Hypothalamus (tissue), 51 donors: ENCODE measurements at places on chromosomes 2 and 18.

DNA sequence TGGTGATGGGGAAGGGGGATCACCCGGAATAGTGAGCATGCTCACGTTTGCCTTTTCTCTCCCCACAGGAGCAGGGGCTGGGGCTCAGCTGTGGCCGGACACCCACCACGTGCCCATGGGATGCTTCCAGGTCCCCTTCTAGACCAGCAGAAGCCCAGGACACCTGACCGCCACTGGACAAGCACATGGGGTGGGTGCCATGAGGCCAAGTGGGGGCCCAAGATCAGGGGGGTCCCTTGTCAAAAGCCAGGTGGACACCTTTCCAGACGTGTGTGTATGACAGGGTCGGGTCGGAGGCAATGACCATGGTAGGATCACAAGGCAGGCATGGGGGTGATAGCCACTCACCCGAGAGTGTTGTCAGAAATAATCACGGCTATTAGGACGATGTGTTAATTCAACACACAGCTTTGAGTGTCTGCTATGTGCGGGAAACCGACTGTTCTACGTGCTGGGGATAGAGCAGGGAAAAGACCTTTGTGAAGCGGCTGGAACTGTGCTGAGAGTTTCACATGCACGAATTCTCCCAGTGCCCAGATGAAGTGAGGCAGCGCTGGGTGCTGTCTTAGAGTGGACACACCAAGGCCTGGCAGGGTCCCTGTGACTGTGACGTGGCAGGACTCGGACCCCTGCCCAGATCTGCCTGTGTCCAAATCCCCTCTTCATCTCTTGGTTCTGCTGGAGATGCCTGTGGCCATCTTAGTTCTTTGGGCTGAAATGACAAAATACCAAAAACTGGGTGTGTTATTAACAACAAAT lies 244.7 kb downstream of the NDUFA10 start:
- DNase-seq = no peak

GRCh38 chr2:95359031-95359430 lies 43.5 kb upstream of the FAHD2A start:
- DNase-seq = no peak

- no peak for DNase-seq
These were observed 738.7 kb downstream of the EPHA4 start for GRCh38 chr2:220833446-220833845.

GRCh38 chr18:33836564-33836963 lies 258.5 kb downstream of the ASXL3 start:
- DNase-seq = no peak

DNA sequence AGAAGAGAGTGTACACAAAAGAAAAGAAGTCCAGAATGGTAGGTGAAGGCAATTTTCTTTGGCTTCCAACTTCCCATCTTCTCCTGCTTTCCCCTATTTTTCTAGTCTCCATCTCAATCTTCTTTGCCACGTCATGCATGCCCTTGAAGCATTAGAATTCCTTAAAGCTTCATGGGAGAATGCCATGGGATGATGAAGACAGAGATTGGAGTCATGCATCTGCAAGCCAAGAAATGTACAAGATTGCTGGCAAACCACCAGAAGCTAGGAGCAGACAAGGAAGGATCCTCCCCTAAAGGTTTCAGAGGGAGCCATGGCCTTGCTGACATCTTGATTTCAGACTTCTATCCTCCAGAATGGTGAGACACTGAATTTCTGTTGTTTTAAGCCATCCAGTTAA lies 305.9 kb downstream of the HRH4 start:
- DNase-seq = no peak

DNA sequence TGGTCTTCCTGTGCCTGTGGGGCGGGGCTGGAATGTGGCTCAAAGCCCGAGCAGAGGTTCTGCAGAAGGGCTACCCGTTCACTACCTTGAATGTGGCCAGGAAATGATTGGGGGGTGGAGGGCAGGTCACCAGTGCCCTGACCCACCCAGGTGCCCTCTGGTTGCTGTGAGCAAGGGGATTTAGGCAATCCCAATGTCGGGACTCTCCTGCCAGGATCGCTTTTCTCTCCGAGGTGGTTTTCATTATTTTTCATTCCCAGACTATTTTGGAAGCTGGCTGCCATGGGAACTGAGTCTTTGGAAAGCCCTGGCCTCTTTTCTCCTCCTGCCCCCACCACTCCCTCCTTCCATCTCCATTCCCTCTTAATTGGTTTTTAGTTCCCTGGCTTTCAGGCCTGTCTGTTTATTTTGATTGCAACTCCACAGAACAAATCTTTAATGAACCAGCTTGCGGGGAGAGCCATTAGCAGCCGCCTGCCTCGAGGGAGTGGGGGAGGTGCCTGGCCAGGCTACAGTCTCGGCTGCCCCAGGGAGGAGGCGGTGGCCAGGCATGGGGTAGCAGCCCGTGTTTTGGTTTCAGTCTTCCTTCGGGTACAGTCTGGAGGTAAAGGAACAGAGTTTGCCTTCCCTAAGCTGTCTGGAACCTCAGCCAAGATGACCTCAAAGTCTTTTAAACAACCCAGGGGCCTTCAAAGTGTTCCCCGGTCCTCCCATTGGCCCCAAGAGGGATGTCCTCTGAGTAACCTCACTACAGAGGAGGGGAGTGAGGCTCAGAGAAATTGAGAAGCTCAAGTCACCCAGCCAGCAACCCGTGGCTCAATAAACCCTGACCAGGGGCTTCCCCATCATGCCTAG lies 114.4 kb upstream of the HAAO start:
- DNase-seq = peak; percentile 47

DNA sequence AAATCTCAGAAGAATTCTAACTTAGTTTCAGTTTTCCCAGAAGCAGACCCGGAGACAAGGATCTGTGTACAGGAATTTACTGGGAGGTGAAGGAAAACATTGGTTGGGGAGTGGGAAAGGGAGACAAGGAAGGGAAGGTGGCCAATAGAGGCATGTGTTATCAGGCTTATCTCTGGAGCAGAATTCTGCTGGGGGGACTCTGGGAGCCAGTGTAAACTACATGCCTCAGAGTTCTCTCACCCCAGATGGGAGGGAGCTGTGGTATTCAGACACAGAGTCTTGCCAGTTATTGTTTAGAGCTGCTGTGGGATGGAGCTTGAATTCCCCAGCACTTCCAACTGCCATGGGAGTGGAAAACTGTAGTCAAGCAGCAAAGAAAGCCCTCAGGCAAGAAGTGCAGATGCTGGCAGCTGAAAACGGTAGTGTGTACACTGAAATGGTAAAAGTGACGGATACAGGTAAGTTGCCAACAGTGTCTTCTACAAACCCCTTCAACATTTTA lies 19.0 kb downstream of the DNPEP start:
- no peak for DNase-seq

GRCh38 chr2:46510598-46511177 lies 31.3 kb downstream of the TMEM247 start:
- DNase-seq = no peak

DNA sequence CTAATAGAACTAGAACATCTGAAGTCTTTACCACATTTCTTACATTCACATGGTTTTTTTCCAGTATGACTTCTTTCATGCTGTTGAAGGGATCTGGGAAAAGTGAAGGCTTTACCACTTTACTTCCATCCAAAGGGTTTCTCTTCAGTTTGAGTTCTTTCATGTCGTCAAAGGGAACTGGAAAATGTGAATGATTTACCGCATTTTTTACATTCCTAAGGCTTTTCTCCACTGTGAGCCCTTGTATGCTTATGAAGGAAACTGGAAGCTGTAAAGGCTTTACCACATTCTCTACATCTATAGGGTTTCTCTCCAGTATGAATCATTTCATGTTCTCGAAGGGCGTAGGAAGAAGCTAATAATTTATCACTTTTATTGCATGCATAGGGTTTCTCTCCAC lies 46.7 kb downstream of the NBEAL1 start:
- no peak for DNase-seq

DNA sequence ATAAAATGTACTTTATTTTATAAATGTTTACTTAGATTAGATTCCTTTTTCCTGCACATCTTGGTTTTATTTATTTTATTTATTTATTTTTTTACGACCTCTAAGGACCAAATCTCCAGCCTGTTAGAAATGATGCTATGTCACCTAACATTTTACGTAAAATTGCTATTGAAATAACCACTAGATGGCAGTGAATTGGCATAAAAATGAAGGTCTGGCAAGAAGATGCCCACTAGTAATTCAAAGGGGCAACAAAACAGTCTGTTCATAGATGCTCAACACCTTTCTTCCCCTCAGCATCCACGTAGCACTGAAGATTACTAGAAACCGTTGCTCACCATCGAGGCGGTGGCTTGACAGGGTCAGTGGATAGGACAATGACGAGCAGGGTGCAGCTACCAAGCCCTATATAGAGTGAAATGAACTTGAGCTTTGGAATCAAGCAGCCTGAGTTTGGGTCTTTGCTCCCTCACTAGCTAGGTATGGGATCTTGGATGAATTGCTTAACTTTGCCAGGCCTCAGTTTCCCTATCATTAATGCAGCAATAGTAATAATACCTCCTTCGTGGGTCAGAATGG lies 128.7 kb upstream of the L3MBTL4 start:
- DNase-seq = no peak

DNA sequence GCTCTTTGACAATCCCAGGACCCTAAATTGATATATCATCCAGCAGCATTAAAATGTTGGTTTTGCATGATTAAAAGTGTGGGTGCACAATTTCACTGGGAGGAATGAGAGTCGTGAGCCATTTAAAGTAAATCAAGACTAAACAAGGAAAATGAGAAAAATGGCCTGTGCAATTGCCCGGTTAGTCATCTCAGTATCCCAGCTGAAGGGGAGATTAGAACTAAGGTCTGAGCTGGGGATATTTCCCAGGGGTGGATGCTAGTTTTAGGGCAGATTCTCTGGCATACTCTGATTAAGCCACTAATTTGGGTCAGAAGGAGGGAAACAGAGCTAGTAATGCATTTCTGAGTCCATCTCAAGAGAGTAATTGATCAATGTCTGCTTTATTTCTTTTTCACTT lies 177.2 kb downstream of the EN1 start:
- DNase-seq = no peak

DNA sequence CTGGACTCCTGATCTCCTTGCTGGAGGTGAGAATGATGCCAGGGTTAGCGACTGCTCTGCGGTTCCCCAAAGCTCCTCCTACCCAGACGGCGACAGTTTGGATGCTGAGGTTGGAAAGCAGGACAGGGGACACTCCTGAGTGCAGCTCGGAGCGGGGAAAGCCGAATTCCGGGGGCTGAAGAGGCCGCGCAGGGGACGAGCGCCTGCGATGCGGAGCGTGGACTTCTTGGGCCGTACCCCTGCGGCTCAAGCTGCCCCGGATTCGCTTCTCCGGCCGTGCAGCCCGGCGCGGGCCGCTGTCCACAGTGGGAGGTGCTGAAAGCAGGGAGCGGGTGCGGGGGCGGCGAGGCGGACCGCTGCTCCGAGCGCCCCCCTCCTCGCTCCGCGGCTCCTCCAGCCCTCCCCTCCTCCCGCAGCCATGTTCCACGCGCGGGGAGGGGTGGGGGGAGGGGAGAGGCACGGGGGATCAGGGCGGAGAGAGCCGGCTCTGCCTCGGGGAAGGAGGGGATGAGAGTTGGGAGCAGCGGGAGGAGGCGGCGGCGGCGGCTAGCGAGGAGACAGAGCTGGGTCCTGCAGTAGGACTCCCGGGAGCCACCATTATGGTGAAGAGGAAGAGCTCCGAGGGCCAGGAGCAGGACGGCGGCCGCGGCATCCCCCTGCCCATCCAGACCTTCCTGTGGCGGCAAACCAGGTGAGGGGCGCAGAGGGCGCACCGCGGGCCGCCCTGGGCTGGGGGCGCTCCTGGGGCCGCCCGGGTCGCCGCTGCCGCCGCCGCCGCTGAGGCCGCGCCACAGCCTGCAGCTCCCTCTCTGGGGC lies at the start of gene UNC80:
UNC80 (plus strand) TSS at position 359 of the 816 bp plus-strand sequence; CDS start at position 600, 241 bp downstream.
- peak; percentile 7 for DNase-seq

GRCh38 chr18:79185648-79186047 lies 116.5 kb downstream of the ATP9B start:
- DNase-seq = no peak

DNA sequence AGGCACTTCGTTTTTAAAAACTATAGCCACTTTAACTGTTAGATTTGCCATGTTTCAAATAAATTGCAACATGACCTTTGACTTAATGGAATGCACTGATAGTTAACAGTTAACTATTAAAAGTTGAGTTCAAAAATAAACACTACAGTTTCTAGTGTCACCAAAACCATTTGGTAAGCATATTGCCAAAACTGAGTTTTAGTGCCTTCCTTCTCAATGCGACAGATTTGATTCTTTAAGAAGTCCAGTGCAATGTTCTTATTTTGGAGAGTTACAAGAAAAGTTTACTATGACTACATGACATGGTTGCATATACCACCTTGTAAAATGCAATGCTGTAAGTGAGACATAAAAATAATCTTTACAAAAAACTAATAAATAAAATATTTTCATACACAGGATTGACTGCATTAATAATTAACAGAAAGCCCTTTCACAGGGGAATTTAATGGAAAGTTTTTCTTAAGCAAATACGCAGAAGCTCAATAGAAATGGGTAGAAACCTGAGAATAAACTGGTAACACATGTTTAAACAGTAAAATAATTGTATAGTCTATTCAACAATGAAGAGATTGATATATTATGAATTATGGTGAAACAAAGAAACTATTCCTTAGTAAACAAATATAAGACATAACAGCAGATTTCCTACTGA lies 53.8 kb downstream of the GRB14 start:
- no peak for DNase-seq

DNA sequence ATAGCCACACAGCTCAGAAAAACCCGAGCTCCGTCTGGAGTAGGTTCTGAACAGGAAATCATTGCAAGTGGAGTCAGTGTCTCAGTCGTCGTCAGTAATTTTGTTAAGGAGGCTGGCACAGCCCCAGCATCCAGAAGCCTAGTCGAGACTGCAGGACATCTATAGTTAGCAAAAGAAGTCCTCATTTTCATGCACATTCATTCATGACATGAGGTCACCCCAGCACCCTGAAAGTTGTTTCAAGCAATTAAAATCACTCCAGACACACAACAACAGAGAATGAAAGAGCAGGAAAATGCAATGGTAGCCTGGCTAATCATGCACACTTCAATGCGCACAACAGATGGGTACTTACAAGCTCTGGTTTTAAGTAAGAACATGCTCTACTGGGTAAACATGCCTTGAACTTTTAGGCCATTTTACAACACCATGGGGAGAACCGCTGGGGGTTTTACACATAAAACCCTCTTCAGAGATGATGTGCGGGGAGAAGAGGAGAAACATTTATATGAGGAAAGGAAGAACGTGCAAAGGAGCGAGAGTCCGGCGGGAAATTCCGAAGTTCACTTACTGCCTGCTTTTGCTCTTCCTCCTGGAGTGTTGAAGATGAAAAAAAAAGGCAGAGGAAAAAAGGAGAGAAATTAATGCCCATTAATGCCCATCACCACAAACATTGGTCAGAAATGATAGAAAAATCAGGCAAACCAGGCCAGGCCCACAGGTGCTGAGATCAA lies 77.4 kb upstream of the DNMT3A start:
- DNase-seq = no peak

GRCh38 chr2:78553866-78554647 lies 471.4 kb upstream of the REG3G start:
- no peak for DNase-seq

- DNase-seq = peak; percentile 13
These were observed 1.3 kb downstream of the LIPG start for GRCh38 chr18:49563130-49563540.
